Activated CD8-positive, alpha-beta memory T cell treated with anti-CD3 and anti-CD28 coated beads for 48 hours (primary cell): ENCODE measurements at places on chromosomes 2 and 18.

DNA sequence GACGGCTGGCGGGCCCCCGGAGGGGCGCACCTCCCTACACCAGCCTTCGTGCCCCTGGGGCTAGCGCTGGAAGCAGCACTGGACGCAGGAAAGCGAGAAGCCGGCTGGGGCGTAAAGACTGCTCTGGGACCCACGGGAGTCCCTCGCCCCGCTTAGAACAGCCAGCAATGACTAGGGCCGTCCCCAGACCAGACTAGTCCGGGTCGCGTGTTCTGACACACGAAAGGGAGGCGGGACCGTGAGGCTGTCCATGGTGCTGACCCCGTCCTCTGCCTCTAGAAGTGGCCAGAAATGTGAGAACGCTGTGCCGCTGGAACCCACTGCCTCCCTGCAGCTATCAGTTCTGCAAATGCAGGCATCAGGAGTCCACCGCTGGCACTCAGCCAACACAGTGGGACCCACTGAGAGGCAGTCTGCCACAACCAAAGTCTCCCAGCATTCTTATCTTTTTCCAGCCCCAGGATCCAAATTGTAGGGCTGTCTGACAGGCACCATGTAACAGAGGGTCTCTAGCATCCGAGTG lies at the start of gene UCN:
Gene UCN, minus strand, starts transcription at position 87 of the 523 bp plus-strand sequence. CDS start 550 bp downstream, outside the sequence.
- no peak for DNase-seq

- DNase-seq: no peak
Measured at GRCh38 chr18:34707670-34708069, 2.4 kb upstream of the DTNA start.

- no peak for DNase-seq
Measured at GRCh38 chr2:22867973-22868372, 517.0 kb upstream of the KLHL29 start.

GRCh38 chr2:10285191-10285555 lies 17.5 kb upstream of the HPCAL1 start:
- no peak for DNase-seq

GRCh38 chr18:48459016-48459415 lies 49.8 kb upstream of the ZBTB7C start:
- no peak for DNase-seq

GRCh38 chr2:207215308-207215707 lies 49.6 kb upstream of the KLF7 start:
- DNase-seq: no peak

GRCh38 chr2:65018141-65018582 lies 29.0 kb downstream of the SLC1A4 start:
- DNase-seq: no peak

GRCh38 chr2:60556175-60556574 lies 2.7 kb upstream of the BCL11A start:
- no peak for DNase-seq

GRCh38 chr18:58249712-58250111 lies 205.7 kb downstream of the NEDD4L start:
- DNase-seq: no peak

- DNase-seq: no peak
Measured at GRCh38 chr2:31267437-31268120, 33.6 kb downstream of the EHD3 start.

- DNase-seq: no peak
Measured at GRCh38 chr18:69974365-69974764, 26.7 kb upstream of the CD226 start.

- no peak for DNase-seq
Measured at GRCh38 chr2:233816771-233817170, 37.6 kb downstream of the HJURP start.

DNA sequence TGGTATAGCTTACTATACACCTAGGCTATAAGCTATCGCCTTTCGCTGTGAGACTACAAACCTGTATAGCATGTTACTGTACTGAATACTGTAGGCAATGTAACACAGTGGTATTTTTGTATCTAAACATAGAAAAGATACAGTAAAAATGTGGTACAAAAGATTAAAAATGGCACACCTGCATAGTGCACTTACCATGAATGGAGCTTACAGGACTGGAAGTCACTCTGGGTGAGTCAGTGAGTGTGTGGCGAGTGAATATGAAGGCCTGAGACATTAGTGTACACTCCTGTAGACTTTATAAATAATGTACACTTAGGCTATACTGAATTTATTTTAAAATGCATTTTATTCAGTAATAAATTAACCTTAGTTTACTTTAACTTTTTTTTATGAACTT lies 258.2 kb upstream of the SP5 start:
- no peak for DNase-seq

- no peak for DNase-seq
Measured at GRCh38 chr18:59658941-59659340, 38.3 kb downstream of the CCBE1 start.

DNA sequence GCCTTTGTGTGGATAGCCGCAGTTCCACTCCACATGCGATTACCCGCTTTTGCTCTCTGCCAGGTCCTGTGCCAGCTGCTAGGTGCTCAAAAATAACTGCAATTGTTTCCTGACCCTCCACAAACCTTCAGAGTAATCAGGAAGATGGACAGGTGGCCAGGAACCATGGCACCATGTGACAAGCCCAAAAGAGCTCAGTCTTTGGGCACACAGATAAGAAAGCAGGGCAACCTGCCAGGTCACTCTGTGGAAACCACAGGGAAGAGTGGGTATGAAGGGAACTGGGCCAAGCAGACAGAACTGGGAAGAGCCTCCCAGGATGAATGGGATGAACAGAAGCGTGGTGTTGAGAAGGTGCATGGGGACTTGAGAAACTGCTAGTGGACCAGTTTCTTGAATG lies 79.4 kb upstream of the AGAP1 start:
- DNase-seq: no peak

- no peak for DNase-seq
Measured at GRCh38 chr2:3827673-3828575, 124.5 kb downstream of the DCDC2C start.

DNA sequence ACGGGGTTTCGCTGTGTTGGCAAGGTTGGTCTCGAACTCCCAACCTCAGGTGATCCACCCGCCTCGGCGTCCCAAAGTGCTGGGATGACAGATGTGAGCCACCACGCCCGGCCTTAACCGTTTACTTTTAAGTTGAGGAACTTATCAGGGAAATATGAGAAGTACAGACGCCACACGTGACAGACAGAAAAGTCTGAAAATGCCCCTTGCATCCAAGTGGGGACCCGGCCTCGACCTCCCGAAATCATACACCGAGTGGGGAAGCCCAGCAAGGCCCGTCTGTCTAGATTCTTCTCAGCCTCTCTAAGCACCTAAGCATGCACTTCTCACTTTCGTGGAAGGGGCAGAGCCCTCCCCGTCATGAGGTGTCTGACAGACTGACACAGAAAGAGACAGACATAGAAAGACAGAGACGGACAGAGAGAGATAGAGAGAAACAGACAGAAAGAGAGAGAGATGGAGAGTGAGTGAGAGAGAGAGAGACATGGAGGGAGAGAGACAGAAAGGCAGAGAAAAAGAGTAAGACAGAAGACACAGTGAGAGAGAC lies 107.3 kb upstream of the ANKRD30BL start:
- no peak for DNase-seq

GRCh38 chr2:101223814-101224231 lies 28.9 kb upstream of the CNOT11 start:
- peak; percentile 11 for DNase-seq

DNA sequence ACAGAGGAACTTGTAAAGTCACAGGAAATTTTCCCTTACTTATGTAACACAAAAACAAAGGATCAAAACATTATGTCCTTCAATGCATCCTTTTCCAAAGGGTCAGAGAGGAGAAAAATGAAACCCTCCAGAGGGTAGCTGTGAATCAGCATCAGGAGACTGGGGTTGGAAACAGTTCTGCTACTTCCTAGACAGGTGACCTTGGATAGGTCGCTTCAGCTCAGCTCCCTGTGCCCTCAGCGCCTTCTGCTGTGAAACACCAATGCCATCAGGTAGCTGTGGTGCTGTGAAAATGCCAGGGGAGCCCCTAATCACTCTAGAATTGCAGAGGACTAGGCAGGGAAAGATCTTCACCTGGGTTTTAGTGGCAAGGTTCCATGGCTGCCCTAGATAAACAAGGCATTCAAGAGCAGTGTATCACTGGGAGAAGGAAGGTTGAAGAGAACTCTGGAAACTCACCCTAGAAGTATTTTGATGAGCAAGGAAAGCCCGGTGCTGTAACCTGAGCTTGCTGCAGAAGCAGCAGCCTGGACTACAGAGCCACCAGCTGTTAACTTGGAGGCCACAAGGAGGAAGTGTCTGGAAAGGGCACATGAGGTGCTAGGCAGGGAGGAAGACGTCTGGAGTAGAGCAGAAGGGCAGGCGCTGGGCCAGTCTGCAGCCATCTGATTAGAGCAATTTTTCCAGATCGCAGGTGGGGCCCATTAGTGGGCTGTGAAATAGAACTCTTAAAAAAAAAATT lies 100.7 kb upstream of the MCFD2 start:
- DNase-seq: no peak

DNA sequence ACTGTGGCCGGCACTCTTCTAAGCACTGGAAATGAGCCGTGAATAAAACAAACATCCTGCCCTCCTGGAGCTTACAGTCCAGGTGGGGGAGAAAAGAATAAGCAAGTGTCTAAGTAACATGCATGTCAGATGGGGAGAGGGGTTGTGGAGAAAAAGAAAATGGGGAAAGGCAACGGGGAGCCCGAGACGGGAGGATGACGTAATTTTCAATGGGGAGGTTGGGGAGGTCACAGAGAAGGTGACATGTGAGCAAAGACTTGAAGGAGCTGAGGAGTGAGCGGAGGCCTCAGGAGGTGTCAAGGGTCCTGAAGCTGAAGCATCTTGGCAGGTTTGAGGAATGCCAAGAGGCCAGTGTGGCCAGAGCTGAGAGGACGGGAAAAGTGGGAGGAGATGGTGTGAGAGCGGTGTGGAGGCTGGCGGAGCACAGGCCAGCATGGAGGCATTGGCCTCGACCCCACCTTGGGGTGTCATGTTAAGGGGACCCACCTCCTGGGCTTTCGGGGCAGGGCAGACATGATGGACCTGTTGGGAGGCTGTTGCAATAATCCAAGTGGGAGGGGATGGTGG lies 15.0 kb upstream of the NTSR2 start:
- no peak for DNase-seq

DNA sequence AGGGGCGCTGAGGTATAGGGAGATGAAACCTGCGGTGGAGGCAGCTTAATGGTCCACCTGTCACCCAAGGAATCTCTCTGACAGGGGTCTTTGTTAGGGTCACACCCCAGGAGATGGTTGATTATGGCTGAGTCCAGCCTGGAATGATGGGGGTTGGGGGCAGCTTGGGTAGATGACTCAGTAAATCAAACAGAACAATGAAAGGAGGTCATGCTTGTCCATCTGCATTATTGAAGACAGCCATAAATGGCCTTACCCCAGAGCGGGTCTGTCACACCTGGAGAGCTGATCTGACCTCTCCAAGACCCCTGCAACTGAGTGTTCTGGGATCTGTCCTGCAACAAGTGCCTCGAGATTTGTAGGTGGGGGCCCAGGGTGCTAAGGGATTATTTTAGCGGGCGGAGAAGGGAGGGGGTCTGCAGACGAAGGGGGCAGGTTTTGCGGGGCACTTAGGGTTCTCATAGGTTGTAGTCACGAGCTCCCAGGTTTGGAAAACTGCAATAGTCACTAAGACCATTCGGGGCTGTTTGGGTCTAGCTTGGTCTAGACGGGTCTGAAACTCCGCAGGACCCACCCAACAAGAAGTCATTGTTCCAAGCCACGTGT lies 771 bp upstream of the IGFBP2 start:
- DNase-seq: no peak

- DNase-seq: no peak
Measured at GRCh38 chr18:74791501-74792194, 194.0 kb downstream of the ZNF407 start.

DNA sequence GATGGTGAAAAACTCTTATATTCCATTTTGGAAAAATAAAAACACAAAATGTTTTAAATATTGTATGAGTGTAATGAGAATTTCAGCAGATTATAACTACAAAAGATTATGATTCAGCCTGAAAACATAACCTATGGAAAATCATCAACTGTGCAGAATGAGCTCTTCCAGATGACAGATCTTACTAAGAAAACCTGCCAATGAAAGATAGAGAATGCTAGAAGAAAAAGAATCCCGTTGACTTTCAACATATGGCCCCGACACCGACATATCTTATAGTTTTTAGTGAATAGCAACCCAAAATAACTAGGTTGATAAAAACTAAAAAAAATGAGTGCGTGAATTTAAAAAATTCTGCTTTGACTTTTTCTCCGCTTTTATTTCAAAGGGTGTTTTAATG lies 178.0 kb downstream of the BABAM2 start:
- DNase-seq: no peak

GRCh38 chr2:227260041-227260440 lies 65.0 kb upstream of the MFF start:
- no peak for DNase-seq

DNA sequence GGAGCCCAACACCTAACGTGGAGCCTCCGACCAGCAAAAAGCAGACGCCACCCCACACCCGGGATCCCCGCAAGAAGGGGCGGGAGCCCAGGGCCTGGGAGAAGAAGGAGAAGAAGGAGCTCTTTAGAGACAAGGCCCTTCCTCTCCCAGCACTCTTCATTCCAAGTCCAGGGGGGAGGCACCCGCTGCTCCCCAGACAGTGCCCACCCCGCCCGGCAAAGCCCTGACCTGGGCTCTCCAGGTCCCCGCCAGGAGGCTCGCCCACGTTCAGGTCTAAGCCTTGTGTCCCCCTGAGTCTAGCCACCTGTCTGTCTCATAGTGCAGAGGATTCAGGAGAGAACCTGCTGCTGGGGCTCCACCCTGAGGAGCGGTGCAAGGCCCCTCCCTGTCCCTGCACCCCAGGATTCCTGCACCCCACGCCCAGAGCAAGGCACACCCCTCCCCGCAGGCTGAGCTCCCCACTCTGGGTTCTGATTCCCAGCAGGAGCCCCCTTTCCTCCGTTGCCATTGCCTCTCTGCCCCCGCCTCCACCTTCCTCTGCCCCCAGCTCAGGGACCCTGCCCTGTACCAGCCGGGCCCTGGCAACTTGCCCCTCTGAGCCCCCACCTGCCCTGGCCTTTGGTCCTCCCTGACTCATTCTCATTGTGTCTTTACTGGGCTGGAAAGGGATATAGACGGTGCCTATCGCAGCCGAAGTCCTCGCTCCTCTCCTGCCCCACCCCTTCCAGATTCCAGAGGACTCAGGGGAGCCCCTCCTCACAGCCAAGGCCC lies 33.5 kb upstream of the GPC1 start:
- DNase-seq: no peak

- no peak for DNase-seq
Measured at GRCh38 chr2:233449081-233449901, 95.0 kb downstream of the DGKD start.

DNA sequence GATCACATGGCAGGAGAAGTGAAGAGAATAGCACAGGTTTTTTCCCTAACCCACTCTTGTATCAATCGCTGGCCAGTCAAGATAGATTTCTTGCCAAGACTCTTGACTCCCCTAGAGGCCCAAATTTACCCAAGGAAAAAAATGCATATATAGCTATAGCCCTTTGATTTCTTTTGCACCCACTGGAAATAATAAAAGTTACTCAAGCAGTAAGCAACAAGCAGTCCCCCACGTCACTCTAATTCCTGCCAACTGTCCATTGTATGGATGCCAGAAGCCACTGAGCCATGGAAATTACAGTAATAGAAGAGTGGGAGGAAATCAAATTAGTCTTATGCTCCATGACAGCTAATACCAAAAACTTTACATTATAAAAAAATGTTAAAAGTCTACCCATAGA lies 125.3 kb upstream of the SLC39A10 start:
- no peak for DNase-seq

GRCh38 chr2:195902857-195903256 lies 165.8 kb downstream of the DNAH7 start:
- DNase-seq: no peak

GRCh38 chr2:109196081-109196875 lies 67.3 kb downstream of the SH3RF3 start:
- no peak for DNase-seq
